ENCODE measurements at places on chromosomes 7 and 10. TPM values are rescaled to one million over a fixed set of nuclear protein-coding genes. Genes with fewer than 3 reads are reported as not detected.

DNA sequence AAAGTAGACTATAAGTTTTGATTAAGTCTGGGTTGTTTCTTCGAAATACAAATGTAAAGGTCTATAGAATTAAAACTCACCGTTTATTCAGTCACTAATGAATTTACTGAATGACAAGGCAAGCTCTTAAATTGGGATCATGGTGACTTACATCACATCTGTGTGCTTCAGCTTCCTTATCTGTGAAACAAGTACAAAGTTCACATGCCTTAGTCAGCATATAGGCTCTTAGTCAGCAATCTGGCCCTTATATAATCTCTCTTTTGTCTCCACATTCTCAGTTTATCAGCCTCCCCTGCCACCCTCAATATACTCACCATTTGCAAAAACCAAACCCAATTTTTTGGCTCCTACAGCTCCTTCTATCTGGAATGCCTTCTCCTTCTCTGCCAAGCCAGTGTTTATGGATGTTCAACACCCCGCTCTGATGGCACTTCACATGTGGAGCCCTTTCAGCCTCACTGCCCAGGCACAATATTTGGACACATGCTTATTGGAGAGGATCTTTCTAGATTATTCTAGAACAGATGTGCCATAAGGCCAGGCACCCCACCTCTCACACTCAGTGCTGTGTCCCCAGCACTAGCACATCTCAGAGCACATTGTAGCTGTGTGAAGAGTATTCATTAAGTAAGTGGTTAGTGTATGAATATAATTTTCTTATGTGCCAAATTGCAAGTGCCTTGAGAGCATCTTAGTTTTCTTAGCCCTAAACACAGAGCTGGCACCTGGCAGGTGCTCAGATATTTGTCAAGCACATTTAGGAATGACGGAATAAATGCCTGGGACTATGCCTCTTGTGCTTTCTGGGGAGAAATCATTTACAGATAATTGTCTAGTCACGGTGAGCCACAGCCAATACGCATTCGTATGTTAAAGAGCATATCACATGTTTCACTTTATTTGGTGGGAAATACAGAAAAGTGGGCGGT lies 9.8 kb upstream of the LAMB1 start:
- no peaks in the 10 kb centered on the region for H3K27me3 ChIP-seq
- no peak overlapping the region for H3K4me3 ChIP-seq
- no peak for DNase-seq
- H3K27ac ChIP-seq = no peak overlapping the region
- H3K36me3 ChIP-seq = no peaks in the 10 kb centered on the region
- no peaks in the 10 kb centered on the region for H3K4me1 ChIP-seq

GRCh38 chr7:92851732-92852131 lies 15.4 kb upstream of the CDK6 start:
- DNase-seq = no peak
- H3K4me3 ChIP-seq = no peak overlapping the region
- no peaks in the 10 kb centered on the region for H3K36me3 ChIP-seq

DNA sequence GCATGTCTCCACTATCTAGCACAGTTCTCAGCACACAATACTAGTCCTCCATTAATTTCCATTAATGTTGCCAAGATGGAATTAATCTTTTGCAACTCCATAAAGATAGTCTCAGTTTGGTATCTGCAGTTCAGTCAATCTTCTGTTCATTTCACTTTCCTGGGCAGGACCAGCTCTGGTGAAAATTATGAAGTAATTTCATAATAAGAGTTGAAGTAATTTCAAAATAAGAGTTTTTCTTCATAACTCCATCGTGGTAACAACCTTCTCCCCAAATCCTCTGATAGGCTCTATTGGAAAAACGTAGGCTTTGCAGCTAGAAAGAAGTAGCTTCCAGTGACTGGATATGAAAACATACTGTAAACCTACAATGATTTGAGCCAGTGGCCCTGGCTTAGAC lies 618.2 kb downstream of the TYW1 start:
- DNase-seq = no peak
- no peaks in the 10 kb centered on the region for H3K27me3 ChIP-seq
- no peaks in the 10 kb centered on the region for H3K4me1 ChIP-seq
- H3K4me3 ChIP-seq = no peak overlapping the region

DNA sequence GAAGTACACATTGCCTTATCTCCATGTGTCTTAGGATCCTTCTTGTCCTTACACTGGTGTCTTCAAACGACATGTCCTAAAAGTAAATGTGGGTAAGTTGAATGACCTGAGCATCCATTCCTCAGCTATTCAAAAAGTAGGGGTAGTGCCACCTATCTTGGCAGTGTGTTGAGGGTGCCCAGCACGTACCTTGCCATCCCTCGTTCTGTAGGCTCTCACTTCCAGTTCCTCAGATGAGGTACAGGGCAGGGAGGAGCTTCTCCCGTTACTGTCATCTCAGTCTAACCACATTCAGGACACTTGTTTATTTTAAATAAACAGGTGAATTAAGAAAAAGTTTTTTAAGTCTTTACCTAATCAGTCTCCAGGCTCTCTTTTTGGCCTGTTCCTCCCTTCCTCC lies 13.0 kb downstream of the BUD23 start:
- no peaks in the 10 kb centered on the region for H3K27me3 ChIP-seq
- no peak for DNase-seq
- no peak overlapping the region for H3K27ac ChIP-seq
- H3K36me3 ChIP-seq = no peaks in the 10 kb centered on the region
- no peak overlapping the region for H3K4me3 ChIP-seq

DNA sequence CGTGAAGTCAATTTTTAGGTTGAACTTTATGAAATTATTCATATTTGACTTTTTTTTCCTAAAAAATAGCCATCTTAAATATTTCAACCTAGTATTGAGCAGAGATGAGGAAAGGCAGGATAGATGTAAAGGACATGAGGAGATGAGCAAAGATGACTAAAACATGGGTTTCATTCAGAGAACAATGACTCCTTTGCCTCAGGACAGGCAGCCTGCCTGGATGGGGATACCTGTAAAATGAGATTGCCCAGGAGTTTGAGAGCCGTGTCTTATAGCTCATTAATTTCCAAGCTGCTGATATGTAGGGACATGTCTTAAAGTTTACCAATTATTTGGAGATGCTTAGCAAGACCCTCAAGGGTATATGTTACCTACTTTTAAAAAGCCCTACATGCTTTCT lies 243.8 kb upstream of the MDFIC start:
- H3K4me1 ChIP-seq = no peaks in the 10 kb centered on the region
- DNase-seq = no peak
- H3K4me3 ChIP-seq = no peak overlapping the region

Gene CXCL12
- 24.4 TPM for total RNA-seq

Gene MUC12
- not detected for total RNA-seq

Gene AS3MT
- 1.8 TPM for total RNA-seq

Gene ANKRD61
- total RNA-seq = 0.20 TPM

Gene LHPP
- 7.5 TPM for total RNA-seq
